ENCODE measurements at places on chromosomes 1 and 21.

DNA sequence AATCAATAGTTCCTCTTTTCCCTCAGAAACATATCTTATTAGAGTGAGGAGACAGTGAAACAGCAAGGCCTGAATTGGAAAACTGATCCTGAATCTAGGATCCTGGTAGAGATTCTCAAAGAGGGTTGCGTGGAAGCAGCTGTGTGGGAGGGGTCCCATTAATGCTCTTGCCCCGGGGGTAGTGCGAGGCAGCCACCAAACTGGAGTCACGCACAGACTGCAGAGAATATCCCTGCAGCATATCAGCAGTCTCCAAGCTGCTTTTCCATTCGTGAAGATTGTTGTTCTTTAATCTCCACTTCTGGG is 150.1 kb downstream of the DISC1 start:
- DNase-seq = no peak

DNA sequence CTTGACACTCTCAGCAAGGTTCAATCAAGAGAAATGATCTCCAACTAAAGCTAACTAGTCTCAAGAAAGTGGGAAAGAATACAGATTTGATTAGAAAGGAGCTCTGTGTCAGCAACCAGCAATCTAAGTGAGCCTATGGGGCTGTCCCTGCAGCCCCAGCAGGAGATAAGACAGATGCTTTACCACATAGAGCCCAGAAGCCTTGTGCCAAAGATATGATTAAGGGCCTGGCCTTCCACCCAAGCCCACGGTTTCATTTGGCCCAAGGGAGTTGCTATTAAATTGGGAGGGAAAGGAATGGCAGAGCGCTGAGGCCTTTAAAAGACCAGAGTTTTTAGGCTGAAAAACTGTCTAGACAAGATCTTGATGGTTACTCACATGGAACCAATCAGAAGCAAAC is 74.8 kb downstream of the HLCS start:
- DNase-seq = no peak

- DNase-seq = peak; percentile 50
Measured at GRCh38 chr1:31957701-31958674, 19.8 kb upstream of the PTP4A2 start.

DNA sequence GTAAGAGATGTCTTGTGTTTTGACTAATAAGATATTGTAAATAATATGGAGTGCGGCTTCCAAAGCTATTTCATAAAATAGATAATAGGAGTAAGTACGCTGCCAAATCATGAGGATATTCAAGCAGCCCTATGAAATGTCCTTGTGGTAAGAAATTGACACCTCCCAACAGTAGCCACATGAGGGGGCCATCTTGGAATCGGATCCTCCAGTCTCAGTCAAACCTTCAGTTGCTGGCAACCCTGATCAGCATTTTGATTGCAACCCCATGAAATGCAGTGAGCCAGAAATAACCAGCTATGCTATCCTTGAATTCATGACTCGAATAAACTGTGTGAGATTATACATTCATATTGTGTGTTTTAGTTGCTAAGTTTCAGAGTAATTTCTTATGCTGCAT is 212.4 kb downstream of the PLA2G4A start:
- no peak for DNase-seq

DNA sequence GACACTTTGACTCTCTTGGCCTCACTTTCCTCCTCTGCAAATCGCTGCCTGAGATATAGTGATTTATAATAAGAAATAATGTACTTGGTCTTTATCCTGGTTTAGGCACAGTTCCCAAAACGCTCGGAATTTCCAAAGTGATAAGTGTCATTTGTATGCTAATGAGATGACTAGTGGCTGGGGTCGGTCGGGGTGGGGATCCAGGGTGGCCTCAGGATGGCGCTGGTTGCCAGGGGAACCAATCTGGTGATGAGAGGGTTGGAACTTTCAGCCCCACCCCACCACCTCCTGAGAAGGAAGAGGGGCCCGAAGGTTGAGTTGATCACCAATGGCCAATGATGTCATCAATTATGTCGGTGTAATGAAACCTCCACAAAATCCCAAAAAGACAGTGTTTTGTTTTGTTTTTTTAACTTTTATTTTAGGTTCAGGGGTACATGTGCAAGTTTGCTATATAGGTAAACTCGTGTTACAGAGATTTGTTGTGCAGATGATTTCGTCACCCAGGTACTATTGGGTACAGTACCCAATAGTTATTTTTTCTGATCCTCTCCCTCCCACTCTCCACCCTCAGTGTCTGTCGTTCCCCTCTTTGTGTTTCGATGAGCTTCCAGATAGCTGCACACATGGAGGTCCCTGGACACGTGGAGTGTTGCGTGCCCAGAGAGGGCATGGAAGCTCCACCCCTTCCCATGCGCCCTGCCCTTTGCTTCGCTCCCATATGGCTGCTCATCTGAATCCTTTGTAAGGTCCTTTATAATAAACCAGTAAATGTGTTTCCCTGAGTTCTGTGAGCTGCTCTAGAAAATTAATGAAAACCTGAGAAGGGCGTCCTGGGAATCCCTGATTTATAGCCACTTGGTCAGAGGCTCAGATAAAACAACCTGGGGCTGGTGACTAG is 97.2 kb downstream of the KCNN3 start:
- DNase-seq = peak; percentile 26

GRCh38 chr1:151984313-151984956 is 9.2 kb downstream of the S100A10 start:
- DNase-seq = peak; percentile 45

Data from CD4-positive, alpha-beta T cell treated with Interleukin-17A for 1 hour (primary cell).